Pulmonary artery endothelial cell (primary cell): ENCODE measurements at places on chromosomes 1 and 21. TPM values are rescaled to one million over a fixed set of nuclear protein-coding genes. Genes with fewer than 3 reads are reported as not detected.

Gene RNF223
- not detected in 2 replicates for total RNA-seq

GRCh38 chr1:114901814-114902213 lies 47.2 kb downstream of the SYCP1 start:
- no peak for DNase-seq

Gene GJA4
- total RNA-seq: 17.6 and 29.6 TPM in 2 replicates

GRCh38 chr1:228176461-228177182 lies 11.0 kb downstream of the IBA57 start:
- DNase-seq: no peak

GRCh38 chr1:236888903-236889302 lies 93.8 kb downstream of the MTR start:
- DNase-seq: no peak

Gene OR2L2
- 0.07 TPM in 1 of 2 replicates, not detected in the other for total RNA-seq

- DNase-seq: no peak
Observed at GRCh38 chr1:7266561-7266960, 481.3 kb downstream of the CAMTA1 start.

GRCh38 chr1:214633686-214634085 lies 30.7 kb downstream of the CENPF start:
- no peak for DNase-seq

Gene NCAM2
- 0.11 and 0.40 TPM in 2 replicates for total RNA-seq

Gene A3GALT2
- not detected in 2 replicates for total RNA-seq

GRCh38 chr1:40783001-40783905 lies at the start of gene KCNQ4:
Gene KCNQ4, plus strand, starts transcription at chr1:40783787. Its CDS starts 307 bp downstream, at chr1:40784094.
- no peak for DNase-seq

Gene KRTAP8-1
- total RNA-seq: not detected in 2 replicates

Gene CSRP1
- 461 and 549 TPM in 2 replicates for total RNA-seq

- no peak for DNase-seq
Observed at GRCh38 chr1:19981507-19982312, 2.3 kb upstream of the PLA2G2A start.

DNA sequence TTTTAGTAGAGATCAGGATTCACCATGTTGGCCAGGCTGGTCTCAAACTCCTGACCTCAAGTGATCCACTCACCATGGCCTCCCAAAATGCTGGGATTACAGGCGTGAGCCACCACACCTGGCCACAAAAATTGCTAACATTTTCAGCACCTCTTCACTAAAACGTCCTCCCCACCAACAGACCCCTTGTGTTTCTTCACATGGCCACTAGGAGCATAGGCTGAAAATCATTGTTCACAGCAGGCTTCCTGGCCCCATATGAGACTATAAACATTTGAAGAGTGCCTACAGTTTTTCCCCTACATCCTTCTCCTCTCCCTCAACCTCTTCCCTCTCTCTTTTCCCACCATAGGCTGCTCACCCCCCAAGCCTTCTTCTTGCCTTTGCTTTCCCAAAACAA lies 28.0 kb upstream of the SFPQ start:
- DNase-seq: no peak
